OCI-M1 (cell line): ENCODE measurements at places on chromosomes 13 and 19.
A peak's percentile ranks its signal among the peaks of the same experiment; 100 is the strongest.

GRCh38 chr13:21872795-21873194 is 201.9 kb downstream of the FGF9 start:
- DNase-seq: no peak

DNA sequence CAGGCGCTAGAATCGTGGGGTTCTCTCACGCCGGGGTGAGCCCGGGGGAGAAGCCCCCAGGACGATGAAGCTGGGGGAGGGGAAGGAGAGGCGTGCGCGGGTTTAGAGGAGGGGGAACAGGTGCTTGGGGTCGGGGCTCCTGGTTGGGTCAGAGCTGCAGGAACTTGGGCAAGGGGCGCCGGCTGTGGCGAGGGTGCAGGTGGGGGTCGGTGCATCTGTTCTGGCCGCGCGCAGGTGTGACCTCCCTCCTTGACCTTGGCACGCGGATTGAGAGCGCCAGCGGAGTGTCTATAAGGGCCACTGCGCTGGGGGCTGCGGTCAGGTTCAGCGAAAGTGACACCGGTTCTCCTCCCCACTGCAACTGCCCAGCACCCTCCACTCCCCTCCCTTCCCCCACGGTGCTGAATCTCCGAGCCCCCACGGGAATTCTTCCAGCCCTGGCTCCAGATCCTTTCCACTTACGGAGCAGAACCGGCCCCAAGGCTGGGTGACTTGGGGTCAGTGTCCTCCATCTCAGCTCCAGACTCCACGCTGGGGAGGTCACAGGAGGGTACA is 618 bp downstream of the TMEM38A start:
- peak; percentile 45 for DNase-seq

DNA sequence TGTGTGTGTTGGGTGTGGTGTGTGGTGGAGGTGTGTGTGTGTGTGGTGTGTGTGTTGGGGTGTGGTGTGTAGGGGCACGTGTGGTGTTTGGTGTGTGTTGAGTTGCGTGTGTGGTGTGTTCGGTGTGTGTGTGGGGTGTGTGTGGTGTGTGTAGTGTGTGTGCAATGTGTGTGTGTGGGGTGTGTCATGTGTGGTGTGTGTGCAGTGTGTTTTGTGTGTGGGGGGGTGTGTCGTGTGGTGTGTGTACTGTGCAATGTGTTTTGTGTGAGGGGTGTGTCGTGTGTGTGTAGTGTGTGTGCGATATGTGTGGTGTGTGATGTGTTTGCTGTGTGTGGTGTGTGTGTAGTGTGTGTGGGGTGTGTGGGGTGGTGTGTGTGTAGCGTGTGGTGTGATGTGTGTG is 6.0 kb upstream of the KPTN start:
- DNase-seq: no peak

DNA sequence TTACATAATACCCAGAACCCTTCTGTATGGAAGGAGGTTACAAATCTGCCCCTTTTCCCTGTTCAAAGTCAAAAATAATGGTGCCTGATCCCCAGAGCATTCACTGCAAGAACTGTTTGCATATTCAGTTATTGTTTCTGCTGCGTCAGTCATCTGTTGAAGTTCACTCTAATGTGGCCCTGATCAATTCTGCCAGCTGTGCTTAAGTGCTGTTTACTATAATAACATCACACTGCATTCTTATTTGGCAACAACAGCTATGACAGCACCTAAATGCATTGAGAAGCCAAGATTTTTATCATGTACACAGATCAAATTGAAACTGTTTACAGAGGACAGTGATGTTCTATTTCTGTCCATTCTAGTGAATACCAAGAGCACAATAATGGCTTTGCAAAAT is 115.9 kb downstream of the DACH1 start:
- DNase-seq: no peak

DNA sequence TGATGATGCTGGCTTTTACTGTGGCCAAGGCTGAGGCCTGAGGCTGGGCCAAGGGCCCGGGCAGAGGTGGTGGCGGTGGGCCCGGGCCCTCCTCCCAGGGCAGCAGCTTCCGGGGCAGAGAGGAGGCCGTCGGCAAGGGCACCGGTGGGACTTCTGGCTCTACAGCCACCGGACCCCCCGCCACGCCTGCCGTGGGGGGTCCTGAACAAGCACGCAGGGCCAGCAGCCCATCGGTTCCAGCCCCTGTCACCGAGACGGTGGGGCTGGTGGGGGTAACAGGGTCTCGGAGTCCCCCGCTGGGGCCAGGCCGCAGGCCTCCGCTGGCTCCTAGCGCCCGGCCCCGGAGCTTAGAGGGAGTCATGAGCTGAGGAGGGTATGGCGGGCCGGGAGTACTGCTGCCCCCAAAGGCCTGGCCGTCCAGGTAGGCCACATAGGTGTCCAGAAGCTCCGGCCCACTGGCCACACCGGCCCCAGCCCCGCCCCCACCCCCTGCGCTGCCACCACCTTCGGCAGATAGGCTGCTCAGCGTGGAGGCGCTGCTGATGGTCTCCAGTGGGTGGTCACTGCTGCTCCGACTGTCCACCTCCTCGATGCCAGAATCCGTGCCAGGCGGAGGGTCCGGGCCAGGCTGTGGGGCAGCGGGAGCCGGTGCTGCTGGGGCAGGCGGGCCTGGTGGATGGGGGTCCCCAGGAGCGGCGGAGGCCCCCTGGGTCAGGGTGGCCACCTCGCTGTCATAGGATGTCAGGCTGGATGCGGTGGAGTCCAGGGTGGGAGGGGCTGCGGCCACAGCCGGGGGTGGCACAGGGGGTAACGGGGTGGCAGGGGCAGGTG is 17.3 kb downstream of the C19orf81 start:
- DNase-seq: no peak

- DNase-seq: peak; percentile 57
Measured at GRCh38 chr13:109698779-109699178, 87.6 kb downstream of the IRS2 start.

GRCh38 chr13:112969692-112970338 is 801 bp downstream of the MCF2L start:
- no peak for DNase-seq

DNA sequence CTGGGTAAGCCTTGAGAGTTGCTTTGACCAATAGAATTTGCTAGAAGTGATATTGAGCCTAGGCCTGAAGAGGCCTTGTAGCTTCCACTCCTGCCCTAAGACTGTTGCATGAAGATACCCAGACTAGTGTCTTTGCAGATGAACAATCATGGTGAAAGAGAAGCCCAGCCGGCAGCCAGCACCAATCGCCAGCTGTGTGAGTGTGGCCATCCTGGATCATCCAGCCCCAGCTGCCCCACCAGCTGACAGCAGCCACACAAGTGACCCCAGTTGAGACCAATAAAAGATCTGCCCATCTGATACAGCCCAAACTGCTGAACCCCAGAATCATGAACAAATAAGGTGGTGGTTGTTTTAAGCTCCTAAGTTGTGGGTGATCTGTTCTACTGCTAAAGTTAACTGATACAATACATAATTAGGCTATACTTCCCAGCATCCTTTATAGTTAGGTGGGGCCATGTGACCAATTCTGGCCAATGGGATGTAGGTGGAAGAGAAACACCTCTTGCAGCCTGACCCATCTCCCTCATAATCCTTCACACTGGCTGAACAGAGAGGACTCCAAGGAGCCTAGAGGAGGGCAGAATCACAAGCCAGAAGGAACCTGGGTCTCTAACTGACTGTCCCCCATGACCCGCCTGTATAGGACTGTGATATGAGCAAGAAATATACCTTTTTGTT is 9.4 kb upstream of the ZNF428 start:
- no peak for DNase-seq

GRCh38 chr13:42815681-42816080 is 34.3 kb downstream of the FAM216B start:
- no peak for DNase-seq

GRCh38 chr13:86986448-86986847 is 684.7 kb upstream of the SLITRK5 start:
- no peak for DNase-seq

DNA sequence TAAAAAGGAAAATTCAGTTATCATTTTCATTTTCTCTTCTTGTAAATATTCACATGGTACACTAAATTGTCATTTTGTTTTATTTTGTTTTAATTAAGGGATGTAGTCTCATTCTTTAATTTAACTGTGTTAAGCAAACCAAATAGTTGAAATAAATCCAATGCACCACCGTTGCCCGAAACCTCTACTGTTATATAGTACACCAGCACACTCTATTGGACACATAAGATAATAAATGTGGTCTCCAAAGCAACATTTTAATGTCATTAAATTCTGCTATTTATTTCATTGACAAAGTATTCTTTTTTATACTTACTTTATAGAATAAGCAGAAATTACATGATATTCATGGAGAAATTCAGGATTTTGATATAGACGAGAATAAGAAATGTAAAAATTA is 156.4 kb upstream of the FREM2 start:
- DNase-seq: peak; percentile 62

DNA sequence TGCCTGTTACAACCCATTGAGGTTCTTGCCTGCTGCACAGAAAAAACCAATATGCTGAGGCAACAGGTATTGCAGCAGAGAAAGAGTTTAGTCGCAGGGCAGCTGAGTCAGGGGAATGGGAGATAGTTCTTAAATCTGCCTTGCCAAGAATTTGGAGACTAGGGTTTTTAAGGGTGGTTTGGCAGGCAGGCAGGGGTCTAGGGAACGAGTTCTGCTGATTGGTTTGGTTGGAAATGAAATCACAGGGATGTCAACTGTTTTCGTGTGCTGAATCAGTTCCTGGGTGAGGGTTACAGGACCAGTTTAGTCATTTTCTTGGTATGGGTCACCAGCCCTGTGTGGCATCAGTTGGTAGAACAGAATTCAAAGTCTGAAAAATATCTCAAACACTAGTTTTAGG is 36.6 kb downstream of the PDS5B start:
- no peak for DNase-seq

DNA sequence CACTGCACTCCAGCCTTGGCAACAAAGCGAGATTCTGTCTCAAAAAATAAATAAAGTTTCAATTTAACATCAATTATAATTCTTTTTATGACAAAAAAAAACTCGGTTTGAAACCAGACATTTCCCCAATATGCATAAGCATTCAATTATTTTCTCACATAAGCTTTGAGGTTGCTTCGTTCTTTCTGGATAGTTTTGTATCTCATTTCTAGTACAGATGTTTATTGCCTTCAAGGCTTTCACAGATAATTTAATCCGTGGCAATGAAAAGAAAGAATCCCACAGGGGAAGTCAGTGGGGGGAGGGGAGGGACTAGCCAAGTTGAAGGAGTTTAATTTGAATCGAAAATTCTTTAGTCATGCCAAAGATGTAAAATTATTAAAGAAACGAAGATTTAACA is 29.6 kb upstream of the TSC22D1 start:
- DNase-seq: no peak

DNA sequence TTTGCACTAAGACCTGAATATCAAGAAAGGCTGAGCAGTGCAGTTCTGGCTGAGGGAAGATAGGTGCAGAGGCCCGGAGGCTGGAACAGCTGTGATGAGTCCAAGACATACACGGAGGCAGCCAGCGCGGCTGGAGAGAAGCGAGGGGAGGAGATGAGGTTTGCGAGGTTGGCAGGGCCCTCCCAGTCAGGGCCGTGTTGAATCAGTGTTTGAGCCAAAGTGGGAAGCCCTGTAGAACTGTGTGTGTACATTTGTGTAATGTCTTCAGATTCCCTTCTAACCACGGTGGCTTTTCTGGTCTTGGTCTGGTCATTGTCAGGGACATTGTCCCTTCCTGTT is 34.9 kb downstream of the PAK4 start:
- no peak for DNase-seq

DNA sequence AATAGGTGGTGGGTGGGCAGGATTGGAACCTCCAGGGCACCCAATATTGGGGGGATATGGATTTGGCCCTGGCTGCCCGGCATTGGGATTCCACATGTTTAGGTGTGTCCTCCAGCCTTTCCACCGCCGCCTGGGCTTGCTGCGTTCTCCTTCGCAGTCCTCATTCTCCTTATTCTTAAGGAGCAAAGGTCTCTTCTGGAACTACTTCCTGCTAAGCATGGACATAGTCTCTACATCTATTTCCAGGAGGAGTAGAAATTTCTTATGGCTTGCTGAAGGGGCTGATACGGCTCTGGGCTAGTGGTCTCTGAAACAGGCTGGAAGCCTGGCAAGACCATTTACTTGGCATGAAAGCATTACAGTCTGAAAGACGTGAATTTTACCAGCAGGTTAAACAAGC is 9.2 kb upstream of the FCGBP start:
- DNase-seq: no peak

DNA sequence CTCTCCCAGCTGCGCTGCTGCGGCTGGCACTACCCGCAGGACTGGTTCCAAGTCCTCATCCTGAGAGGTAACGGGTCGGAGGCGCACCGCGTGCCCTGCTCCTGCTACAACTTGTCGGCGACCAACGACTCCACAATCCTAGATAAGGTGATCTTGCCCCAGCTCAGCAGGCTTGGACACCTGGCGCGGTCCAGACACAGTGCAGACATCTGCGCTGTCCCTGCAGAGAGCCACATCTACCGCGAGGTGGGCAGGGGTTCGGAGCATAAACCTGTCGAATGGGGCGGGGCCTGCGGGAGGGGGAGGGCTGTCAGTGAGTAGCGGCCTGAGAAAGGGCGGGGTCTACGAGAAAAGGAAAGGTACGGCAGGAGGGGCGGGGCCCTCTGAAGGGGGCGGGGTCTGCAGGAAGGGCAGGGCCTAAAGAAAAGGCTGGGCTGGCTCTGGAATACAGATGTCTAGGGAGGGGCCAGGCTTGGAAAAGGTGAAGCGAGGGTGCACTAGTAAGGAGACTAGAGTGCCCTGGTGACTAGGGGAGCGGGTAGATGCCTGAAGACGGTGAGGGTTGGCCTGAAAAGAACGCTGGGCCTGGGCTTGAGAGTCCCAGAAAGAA is 3.6 kb downstream of the CD37 start:
- DNase-seq: no peak
